ENCODE measurements at places on chromosomes 16 and 17.

DNA sequence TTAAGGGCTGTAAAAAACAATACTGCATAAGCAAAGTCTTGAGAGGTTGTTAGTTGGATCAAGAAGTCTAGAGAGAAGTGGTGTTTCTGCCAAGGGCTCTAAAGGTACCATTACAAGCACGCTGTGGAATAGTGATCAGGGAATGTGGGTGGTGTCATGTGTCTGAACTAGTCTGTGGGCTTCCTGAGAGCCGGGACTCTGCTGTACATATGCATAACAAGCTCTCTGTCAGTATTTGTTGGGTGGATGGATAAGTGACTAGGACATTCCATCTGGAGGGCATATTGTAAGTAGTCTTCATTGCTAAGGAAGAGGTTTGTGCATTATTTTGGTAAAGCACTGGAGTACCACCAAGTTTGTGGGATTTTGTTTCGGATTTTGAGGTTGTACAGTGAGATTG is 209.5 kb downstream of the LGALS9B start:
- no peak for DNase-seq

- DNase-seq: no peak
These were observed 236.3 kb downstream of the SEC14L1 start for GRCh38 chr17:77376795-77377709.

GRCh38 chr17:67488161-67488560 is 111.1 kb downstream of the PITPNC1 start:
- DNase-seq: no peak

DNA sequence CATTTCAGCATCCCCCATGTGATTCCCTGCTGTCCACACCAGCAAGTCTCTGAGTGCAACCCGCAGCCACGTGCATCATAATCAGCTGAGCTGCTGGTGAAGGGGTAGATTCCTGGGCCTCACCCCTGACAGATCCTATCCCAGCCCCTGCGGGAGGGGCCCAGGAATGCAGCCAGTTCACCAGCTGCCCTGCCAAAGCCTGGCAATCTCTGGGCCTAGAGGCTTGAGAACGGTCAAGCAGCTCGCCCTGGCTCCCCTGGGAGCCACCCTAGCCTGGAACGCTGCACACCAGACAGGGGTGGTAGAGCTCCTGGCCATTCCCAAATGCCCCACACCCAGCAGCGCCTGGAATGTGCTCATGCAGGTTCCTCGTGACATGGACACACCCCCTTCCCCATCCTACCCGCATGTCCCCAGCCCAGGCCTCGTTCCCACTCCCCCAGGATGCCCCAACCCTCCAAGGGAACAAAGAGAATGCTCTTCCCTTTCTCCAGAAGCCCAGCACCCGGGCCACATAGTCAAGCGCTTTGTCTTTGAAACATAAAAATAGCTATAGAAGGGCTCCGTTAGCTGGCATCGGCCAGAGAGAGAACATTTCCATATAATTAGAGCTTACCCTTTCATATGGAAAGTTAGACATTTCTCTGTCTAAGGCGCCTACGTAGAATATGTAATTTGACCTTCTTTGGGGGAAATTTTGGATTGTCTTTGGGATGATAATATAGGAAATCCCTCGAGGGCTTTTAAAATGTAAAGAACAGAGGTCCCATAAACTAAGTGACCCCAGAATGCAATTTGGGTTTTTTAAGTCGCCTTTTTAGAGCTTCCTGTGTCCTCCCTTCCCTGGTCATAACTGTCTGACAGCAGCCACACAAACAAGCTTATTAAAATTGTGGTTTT is 3.4 kb downstream of the CEP295NL start:
- DNase-seq: no peak

DNA sequence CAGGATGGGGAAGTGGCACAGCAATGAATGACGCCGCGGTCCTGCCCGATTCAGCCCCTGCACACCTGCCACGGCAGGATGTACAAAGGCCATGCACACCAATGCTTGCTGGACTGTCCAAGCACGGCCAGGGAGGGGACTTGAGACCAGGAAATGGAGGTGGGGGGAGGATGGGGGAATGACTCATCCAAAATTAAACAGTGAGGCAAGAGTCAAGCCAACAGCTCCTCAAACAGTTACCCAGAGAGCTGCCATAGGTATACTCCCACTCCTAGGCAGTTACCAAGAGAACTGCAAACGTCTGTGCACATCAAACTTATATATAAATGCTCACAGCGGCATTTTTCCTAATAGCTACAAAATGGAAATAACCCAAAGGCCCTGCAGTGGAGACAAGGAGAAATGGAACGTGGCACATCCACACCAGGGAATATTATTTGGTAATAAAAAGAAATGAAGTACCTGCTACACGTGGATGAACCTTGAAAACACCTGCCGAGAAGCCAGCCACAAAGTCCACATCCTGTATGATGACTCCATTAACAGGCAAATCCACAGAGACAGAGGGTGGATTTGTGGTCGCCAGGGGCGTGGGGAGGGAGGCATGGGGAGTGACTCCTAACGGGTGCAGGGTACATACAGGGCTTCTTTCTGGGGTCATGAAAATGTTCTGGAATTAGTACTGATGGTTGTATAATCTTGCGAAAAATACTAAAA is 54.1 kb downstream of the VAC14 start:
- DNase-seq: no peak

DNA sequence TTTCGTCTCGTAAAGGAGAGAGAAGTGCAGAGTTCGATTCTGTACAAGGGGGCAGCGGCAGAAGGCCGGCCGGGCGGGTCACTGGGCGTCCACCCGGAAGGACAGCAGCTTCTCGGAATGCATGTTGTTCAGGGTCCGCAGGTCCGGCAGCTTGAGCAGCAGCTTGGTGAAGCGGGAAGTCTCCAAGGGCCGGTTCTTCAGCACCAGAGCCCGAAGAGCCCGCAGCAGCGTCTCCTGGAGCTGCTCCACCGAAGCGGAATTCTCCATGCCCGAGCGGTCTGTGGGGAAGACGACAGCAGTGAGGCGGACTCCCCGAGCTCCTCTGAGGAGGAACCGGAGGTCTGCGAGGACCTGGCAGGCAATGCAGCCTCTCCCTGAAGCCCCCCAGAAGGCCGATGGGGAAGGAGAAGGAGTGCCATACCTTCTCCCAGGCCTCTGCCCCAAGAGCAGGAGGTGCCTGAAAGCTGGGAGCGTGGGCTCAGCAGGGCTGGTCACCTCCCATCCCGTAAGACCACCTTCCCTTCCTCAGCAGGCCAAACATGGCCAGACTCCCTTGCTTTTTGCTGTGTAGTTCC is 7.3 kb downstream of the NR1D1 start:
- no peak for DNase-seq

- DNase-seq: no peak
These were observed 290.4 kb upstream of the DYNLRB2 start for GRCh38 chr16:80250381-80250780.

All from activated T-cell treated with anti-CD3 and anti-CD28 coated beads, Interleukin-2, amount 50 U/mL, for 1 hour (primary cell).